ENCODE measurements at places on chromosomes 5 and 9. TPM values are rescaled to one million over a fixed set of nuclear protein-coding genes. Genes with fewer than 3 reads are reported as not detected.

SPATA9 gene
- 1.0 TPM for total RNA-seq

ALDH7A1 gene
- 29.7 TPM for total RNA-seq

SLC25A2 gene
- total RNA-seq: 0.52 TPM

SLC26A2 gene
- total RNA-seq: 14.6 TPM

CDH12 gene
- 1.6 TPM for total RNA-seq

CXCL14 gene
- total RNA-seq: 19.8 TPM

PRR7 gene
- 0.52 TPM for total RNA-seq
